ENCODE measurements at places on chromosomes 5 and 9.

DNA sequence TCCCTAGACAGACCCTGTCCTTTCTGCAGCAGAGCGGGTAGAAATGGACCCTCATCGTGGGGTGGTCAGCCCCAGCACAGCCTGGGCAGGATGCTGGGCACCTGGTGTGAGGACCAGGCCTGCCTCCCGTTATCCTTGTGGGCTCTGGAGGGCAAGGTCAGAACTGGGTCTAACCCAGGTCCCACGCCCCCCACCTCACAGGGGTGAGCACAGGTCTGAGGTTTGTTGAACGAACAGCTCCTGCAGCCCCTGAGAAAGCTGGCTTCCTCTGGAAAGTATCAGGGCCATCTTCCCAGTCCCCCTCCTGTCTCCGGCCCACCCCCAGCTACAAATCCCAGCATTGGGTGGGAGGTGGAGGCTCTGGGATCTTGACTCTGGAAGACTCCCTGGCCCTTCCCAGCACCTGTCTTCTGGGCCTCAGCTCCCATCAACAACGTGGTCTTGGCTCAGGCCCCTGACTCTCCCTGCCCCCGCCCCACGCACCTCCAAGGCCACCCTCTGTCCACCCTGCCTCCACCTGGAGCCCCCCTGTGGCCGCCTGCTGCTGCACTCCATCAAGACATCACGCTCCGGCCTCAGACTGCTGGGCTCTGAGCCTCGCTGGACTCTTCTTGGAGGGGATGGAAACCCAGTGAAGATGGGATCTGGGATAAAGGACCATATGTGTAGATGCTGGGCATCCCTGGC, 30.1 kb upstream of the CNOT6 start:
- DNase-seq: no peak

GRCh38 chr5:172380301-172380986, 73.9 kb downstream of the SH3PXD2B start:
- DNase-seq: peak; percentile 1

- no peak for DNase-seq
Measured at GRCh38 chr5:106545325-106545724, 1125.4 kb downstream of the EFNA5 start.

DNA sequence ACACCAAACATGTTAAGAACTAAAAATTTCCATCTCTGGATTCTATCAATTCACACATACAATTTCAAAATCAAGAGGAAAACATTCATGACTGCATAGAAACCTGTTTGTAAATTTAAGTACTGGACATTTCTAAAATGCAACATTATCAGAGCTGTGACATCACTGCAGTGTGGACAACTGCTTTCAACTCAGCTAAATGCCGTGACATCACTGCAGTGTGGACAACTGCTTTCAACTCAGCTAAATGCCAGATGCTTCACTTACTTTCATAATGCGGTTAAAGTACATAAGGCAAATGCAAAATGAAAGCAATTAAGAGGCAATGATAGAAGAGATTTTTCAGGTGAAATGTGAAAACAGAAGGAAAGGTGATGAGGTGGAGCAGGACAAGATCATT, 161.5 kb downstream of the ARL15 start:
- DNase-seq: no peak

GRCh38 chr9:20472342-20473045, 149.8 kb downstream of the MLLT3 start:
- no peak for DNase-seq

- no peak for DNase-seq
Measured at GRCh38 chr5:14748180-14748900, 83.8 kb downstream of the OTULIN start.

DNA sequence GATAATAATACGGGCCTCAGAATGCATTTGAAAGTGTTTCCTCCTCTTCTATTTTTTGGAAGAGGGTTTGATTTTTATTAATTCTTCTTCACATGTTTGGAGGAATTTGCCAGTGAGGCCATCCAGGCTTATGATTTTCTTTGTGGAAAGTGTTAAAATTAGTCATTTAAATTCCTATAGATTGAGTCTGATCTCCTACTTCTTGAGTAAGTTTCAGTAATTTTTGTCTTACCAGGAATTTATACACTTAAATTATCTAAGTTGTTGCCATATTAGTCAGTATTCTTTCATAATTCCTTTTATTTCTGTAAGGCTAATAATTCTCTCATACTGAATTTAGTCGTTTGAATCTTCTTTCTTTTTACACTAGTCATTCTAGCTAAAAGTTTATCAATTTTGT, 25.2 kb upstream of the HAPLN1 start:
- DNase-seq: no peak

DNA sequence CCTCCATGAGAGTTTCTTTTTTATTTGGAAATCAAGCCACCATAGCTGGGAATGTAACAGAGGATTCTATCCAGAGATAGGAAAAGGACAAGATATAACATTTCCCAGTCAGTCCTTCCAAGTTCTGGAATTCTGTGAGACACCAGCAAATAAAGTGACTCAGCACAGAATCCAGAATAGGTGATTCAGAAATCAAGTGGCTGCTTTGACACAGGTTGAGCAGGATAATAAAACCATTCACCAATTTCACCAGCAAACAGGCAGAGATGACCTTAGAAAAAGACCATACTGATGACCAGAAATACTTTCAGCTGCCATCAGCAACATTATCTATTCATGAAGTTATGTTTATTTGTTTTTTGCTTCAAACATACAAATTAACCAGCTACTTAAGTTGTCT, 491.5 kb upstream of the TUSC1 start:
- DNase-seq: peak; percentile 33
